ENCODE measurements at places on chromosomes 13 and 19.

DNA sequence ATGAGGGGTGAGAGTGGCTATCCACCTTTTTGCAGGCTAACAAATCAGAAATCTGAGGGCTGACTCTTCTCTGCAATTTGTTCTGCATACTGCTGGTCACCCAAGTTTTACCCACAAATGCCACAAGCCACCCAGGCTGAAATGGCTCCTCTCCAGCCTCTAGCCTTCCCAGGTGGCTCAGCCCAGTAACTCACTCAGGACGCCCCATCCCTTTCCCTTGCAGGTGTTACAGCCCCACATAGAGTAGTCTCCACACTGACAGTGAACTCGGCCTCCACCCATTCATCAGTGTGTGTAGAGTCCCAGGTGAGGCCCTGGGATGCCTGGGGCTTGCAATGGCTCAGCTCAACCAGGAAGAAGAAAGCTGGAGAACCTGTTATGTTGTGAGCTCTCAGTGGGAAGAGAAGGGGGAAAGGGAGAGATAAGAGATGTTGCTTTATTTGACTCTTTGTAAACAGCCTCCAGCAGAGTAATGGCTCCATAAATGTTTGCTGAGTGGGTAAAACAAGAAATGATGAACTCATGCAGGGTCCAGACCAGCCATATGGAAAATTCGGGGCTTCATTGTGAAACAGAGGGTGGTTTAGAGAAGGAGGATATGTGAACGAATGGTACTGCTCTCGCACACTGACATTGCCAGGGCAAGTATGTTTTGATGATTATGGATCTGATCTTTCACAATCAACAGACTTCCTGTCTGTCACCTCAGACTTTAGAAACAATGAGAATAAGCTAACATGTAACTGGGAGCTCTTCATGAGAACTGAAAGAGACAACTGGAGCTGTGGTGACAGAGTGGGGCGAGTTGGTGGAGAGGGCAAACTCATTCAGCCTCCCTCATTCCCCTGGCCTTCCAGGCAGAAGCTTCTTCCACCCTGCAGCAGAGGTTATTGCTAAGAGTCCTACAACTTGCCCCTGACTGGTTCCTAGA lies 74.2 kb upstream of the RFC3 start:
- DNase-seq: no peak

GRCh38 chr13:36857253-36857652 lies 38.2 kb downstream of the RFXAP start:
- DNase-seq: no peak

DNA sequence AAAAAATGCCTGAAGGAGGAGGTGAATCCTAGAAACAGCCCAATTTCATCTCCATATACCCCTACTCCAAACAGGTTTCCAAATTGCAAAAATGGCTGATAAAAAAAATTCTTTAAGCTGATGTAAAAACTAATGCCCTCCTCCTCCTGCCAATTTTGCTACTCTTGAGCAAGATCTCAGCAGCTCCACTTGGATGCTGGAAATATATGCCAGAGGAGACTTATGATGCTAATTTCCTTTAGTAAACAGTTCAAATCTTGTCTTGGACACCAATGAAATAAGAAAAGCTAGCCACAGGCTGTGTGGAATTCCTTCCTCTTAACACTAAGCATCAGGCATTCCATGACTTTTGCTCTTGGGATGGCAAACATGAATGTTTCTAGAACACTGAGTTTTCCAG lies 67.5 kb downstream of the INSR start:
- DNase-seq: no peak

DNA sequence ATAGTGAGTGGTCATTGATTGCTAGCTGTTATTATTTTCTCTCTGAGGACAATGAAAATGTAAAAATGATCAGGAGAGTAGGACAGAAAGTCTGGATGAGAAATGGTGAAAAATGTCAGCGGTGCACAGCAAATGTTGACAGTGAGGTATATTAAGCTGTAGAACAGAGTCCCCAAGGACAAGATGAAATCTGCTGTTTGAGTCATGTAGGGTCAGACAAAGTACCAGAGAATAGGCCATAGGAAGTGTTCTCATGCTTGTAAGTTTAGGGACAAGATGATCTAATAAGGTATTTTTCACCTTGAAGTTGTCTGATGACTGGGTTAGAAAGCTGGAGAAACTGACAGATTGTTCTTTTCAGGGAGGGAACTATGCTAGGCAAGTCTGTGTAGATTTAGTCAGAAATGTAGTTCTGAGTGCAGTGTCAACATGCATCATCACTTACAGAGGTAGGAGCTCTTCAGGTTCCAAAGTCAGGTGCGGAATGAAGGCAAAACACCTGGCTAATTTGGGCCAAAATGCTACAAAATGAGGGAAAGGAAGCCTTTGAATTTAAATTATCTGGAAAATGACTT lies 369.3 kb downstream of the DLEU7 start:
- DNase-seq: no peak

DNA sequence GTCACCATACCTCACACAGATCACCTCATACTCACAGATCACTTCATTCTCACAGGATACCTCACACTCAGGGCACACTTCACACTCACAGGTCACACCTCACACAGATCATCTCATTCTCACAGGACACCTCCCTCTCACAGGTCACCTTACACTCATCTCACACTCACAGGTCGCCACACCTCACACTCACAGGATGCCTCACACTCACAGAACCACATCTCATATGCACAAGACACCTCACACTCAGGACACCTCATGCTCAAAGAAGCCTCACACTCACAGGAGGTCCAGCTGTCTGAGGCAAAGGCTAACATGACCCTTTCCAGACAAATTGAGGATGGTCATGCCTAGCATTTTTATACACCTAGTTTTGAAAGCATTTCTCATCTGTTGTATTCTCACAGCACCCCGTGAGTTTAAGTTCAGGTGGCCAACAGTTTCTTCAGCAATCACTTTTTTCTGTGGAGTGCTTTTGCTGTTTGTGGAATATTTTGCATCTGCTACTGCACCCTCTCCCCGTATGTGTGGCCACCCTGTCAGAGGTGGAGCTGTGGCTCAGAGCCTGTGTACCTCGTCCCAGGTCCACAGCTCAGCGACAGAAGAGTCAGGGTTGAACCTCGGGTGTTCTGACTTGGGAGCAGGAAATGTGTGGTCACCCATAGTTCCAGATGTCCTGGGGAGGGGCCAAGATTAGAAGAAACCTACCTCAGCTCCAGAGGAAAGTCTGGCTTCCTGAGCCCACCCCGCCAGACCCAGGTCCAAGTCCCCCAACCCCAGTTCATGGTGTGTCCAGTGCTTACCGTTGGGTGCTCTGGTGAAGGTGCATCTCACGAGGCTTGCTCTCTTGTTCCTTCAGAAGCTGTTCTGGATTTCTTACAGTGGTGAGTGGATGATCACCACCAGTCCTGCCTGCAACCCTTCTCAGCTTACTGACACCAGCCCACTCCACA lies 7.6 kb downstream of the F7 start:
- no peak for DNase-seq

- DNase-seq: no peak
Measured at GRCh38 chr19:28508666-28509065, 704.3 kb downstream of the UQCRFS1 start.

- DNase-seq: no peak
Measured at GRCh38 chr19:3359919-3360420, 6.4 kb upstream of the NFIC start.

DNA sequence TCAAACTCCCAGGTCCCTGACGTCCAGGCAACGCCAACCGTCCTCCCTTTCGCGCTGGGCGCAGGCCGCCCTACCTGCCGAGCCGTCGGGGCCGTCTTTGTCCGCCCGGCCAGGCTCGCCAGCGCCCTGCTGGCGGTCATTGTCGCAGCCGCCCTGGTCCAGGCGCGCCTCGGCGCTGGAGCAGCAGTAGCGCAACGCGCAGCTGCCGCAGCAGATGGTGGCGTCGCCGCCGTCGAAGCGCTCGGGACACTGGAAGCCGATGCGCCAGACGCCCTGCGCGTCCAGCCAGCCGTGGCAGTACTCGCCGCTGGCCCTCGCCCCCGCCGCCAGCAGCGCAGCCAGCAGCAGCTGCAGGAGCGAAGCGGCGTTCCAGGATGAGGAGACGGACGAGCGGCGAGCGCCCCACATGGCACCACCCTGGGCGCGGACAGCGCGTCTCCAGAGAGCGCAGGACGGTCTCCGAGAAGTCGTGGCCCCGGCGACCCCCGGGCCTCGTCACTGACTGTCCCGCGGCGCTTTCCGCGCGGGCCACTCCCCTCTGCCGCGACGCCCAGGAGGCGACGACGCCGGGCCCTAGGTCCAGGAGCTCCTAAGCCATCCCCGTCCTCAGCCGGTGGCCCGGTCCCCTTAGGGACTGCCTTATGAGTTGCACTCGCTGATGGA lies 1.1 kb downstream of the SHISA2 start:
- DNase-seq: no peak

All from occipital lobe (tissue), 3 donors.